ENCODE measurements at places on chromosomes 12 and 14.

DNA sequence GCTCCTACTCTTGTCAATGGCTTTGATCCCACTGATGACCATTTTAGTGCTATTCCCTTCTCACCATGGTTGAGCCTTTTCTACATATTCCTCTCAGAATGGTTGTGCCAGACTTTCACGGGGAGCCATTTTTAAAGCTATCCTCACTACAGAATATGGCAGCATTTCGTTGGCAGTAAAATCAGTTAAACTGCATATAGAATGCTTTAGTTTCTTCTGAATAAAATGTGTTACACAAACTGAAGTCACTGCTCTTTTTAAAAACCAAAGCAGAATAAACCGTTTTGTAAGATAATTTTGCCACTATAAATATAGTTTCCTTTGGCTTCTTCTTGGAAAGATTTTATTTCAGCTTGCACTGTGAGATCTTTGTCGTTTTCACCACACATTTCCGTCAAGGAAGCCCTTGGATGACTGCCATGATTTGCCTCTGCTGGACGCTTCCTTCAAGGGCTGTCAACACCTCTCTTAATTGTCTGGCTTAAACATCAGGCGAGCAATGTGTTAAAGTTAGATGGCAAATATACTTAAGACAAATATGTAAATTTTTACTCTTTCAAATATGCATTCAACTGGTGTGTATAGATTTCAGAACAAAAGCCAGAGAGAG, 624.2 kb downstream of the DIO2 start:
- no peak overlapping the region for H3K27ac ChIP-seq
- no peaks in the 10 kb centered on the region for H3K27me3 ChIP-seq
- DNase-seq = no peak
- H3K36me3 ChIP-seq = no peaks in the 10 kb centered on the region

GRCh38 chr14:33499687-33500086, 451.2 kb downstream of the EGLN3 start:
- no peaks in the 10 kb centered on the region for H3K27me3 ChIP-seq
- H3K27ac ChIP-seq = no peak overlapping the region
- no peaks in the 10 kb centered on the region for H3K4me1 ChIP-seq
- H3K36me3 ChIP-seq = no peaks in the 10 kb centered on the region
- no peak for DNase-seq

DNA sequence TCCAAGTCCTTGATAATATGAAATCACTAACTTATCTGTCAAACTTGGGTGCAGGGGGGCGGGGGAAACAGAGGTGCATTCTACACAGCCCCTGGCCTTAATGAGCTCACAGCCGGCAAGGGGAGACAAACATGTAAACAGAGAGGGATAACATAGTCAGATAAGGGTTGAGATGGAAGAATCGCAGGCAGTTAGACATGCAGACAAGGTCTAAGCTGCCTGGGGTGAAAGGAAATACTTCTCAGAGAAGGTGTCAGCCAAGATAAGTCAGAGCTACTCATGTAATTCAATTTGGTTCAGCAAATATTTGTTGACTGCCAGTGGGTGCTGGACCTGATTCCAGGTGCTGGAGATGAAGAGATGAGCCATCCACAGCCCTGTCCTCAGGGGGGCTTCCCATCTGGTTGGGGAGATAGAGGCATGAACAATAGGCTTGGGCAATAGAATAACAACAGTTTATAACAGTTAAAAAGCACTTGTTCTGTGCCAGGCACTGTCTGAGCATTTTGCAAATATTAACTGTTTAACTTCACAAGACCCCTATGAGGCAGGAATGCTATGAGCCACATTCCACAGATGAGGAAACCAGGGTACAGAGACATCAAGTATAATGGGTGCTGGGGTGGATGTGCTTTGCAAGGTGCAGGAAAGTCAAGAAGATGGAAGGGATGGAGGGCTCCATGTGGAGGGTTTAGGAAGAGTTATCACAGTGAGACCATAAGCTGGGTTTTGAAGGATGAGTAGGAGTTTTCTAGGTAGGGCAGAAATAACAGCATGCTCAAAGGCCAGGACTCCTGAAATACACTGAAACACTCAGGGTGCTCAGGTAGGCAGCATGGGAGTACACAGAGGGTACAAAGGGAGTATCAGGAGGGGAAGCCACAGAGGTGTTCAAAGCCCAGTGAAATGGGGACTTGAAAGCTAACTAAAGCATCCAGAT, 79.0 kb downstream of the WSCD2 start:
- no peak overlapping the region for H3K27ac ChIP-seq
- no peak for DNase-seq
- H3K4me3 ChIP-seq = no peak overlapping the region
- no peaks in the 10 kb centered on the region for H3K36me3 ChIP-seq

DNA sequence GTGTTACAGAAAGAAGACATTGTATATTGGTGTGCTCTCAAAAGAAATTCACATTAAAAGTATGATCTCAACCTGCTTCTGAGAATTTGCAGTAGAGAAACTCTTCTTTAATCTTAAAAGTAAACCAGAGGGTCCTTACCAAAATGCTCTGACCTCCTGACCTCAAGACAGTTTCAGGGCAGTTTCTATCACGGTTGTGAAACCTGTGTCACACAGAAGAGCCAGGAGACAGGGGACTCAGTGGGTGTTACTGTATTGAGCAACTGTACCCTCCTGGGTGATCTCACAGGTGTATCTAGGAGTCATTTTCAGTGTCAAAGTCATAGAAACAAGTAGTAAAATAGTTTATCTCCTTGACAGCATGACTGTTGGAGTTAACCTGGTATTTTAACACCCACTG, 178.0 kb downstream of the GRIP1 start:
- H3K27me3 ChIP-seq = no peaks in the 10 kb centered on the region
- DNase-seq = no peak
- H3K27ac ChIP-seq = no peak overlapping the region
- H3K36me3 ChIP-seq = no peaks in the 10 kb centered on the region

Measured in uterus (tissue), 4 donors.